ENCODE measurements at places on chromosomes 16 and 17. TPM values are rescaled to one million over a fixed set of nuclear protein-coding genes. Genes with fewer than 3 reads are reported as not detected.

GRCh38 chr17:7403043-7403726 lies 712 bp downstream of the TMEM256 start:
- peak overlapping the region; percentile 95 for H3K27ac ChIP-seq
- H3K36me3 ChIP-seq = no peaks in the 10 kb centered on the region
- peak overlapping the region; percentile 49 for H3K4me3 ChIP-seq
- DNase-seq = peak; percentile 88
- H3K27me3 ChIP-seq = no peaks in the 10 kb centered on the region
- peaks cover 7% of the 10 kb centered on the region for H3K4me1 ChIP-seq

DNA sequence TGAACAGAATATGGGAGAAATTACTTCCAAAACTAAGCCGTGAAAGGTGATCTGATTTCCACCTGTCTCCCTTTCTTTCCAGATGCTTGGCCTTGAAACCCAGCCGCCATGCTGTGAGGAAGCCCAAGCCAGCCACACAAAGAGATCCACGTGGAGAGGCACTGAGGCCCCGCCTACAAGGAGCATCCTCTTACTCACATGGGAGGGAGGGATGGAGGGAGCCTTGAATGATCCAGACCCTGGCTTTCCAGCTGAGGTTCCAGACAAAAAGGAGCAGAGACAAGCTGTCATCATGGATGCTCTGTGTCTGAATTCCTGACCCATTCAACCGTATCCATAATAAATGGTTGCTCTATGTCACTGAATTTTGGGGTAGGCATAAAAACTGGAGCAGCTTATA lies 48.9 kb upstream of the HAPSTR1 start:
- no peaks in the 10 kb centered on the region for H3K27me3 ChIP-seq
- H3K27ac ChIP-seq = no peak overlapping the region
- no peak for DNase-seq
- H3K36me3 ChIP-seq = no peaks in the 10 kb centered on the region
- no peak overlapping the region for H3K4me3 ChIP-seq
- no peaks in the 10 kb centered on the region for H3K4me1 ChIP-seq

GRCh38 chr17:81285179-81285878 lies 9.8 kb downstream of the SLC38A10 start:
- H3K4me3 ChIP-seq = peak overlapping the region; percentile 43
- H3K36me3 ChIP-seq = no peaks in the 10 kb centered on the region
- DNase-seq = peak; percentile 80
- H3K27ac ChIP-seq = peak overlapping the region; percentile 49
- H3K4me1 ChIP-seq = peaks cover 9% of the 10 kb centered on the region

CACNA1G gene
- total RNA-seq = not detected

Measured in Peyer's patch (tissue), 4 donors.